OCI-M1 (cell line): ENCODE measurements at places on chromosomes 1 and 21.

DNA sequence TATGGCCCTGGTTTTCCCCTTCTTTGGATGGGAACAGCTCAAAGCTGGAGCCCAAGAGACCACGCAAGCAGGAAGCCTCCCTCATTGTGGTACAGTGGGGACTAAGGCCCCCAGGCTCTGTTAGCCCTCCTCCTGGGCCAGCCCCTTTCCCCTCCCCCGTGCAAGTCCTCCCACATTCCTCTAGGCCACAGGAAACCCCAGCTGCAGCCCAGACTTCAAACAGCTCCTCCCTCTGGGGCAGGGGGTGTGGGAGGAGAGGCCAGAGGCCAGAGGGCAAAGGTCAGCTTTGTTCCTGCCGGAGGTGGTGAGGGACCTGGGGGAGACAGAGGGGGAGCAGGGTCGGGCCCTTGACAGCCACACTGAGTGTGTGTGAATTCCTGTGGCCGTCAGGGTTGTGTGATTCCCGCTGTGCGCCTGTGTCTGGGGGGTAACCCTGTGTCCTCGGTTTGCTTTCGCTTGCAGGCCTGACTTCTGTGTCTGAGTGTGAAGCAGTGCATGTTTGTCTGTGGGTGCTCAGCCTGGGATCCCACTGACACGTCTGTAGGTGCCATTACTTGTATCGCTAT is 3.4 kb upstream of the AHDC1 start:
- no peak for DNase-seq

DNA sequence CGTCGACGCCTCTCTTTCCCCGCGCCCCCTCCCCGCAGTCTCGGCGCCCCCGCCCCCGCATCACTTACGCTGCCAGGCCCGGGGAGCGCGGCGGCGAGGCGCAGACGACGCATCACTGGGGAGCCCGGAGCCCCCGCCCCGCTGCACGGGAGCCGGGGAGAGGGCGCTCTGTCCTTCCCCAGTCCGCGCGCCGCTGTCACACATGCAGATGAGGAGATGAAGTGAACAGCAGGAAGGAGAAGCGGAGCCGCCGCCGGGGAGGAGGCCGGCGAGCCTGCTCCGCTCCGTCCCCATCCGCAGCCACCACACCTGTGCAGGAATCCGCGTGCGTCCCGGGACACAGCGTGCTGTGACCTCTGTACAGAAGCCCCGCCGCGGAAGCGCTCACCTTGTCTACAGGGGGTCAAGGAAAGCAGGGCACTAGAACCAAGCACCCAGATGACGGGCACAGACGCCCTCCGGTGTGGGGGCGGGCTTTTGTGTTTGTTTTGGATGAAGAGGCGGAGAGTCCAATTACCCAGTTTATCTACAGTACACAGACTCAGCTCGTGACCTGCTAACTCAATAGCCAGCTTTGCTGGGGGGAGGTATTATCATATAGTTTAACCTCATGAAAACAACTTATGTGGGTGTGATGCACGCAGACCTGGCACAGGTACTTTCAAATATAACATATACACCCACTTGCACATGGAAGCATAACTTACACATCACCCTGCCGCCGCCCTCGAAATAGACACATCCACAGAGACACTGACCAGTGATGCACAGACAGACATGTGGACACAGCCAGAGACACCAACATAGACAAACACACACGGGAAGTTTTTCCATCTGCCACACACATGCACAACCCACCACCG is 12.4 kb downstream of the KLHDC8A start:
- DNase-seq: peak; percentile 87

DNA sequence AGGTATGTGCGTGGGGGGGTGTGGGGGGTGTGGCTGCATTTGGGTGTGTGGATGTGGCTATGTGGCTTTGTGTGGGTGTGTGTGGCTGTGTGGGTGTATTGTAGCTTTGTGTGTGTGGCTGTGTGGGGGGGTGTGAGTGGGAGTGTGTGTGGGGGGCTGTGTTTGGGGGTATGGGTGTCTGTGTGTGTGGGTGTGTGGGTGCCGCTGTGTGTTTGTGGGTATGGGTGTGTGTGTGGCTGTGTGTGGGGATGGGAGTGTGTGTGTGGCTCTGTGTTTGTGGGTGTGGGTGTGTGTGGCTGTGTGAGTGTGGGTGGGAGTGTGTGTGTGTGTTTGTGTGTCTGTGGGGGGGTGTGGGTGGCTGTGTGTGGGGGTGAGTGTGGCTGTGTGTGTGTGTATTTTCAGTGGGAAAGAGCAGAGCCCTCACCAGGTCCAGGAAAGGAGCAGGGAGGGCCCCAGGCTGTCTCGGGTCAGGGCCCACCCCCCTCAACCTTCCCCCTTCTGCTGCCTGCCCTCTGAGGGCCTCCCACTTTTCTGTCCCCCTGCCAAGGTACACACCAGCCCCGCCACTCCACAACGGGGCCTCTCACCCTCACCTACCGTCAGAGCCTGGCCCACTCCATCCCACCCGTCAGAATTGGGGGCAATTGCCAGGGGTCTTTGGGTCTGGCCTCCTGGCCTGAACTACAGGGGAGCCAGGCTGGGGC is 1.9 kb upstream of the COL8A2 start:
- DNase-seq: no peak

DNA sequence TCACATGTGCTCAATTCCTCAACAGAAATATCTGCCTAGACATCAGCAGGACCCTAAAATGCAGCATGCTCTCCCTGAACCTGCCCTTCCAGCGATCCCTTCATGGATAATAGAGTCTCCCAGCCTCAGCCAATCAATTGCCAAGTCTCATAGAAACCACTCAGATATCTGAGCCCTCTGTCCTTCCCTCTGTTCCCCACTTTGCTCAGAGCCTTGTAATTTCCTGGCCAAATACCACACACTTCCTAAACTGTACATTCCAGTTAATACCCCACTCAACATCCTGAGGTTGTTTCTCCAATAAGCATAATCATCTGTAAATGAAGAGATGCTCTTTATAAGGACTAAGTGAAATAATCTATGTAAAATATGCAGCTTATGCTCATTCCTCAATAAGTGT is 59.3 kb upstream of the PTGFRN start:
- DNase-seq: no peak

DNA sequence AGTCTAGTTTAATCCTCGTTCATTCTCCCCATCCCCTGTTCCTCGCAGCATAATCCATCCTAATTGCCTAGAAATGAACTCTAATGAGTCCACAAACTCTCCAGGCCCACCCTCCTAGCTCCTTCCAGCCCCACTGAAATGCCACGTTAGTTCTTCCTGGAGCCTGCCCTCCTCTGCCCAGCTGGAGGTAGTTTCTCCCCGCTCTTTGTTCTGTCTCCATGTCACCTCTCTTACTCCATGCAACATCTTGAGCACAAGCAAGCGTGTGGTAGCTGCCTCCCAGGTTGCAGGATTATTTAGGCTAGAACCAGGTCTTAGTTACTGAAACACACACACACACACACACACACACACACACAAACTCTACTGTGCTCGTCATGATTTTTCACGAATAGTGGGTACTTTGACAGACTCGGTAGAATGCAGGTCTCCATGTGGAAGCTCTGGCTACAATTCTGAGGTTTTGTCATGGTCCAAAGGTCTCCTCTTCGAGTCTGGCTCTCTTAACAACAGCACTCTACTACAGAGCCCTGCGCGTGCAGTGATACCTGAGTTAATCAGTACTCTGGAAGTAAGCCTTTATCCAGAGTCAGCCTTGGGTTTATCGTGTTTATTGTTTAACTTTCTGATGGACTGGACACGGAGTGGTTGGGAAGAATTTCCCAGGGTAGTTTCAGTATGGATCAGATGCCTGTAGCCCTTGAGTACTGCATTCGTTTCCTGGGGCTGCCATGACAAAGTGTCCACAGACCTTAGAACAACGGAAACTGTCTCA is 27.5 kb downstream of the HUNK start:
- DNase-seq: no peak

- DNase-seq: no peak
Observed at GRCh38 chr1:164601399-164602100, 42.6 kb downstream of the PBX1 start.

- no peak for DNase-seq
Observed at GRCh38 chr21:15098908-15099307, 34.1 kb upstream of the NRIP1 start.

DNA sequence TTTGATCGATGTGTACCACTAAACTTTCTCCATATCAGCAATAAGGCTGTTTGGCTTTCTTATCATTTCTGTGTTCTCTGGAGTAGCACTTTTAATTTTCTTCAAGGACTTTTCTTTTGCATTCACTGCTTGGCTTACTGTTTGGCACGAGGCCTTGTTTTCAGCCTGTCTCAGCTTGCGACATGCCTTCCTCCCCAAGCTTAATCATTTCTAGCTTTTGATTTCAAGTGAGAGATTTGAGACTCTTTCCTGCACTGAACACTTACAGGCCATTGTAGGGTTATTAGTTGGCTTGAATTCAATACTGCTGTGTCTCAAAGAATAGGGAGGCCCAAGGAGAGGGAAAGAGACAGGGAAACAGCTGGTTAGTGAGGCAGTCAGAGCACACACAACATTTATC is 120.6 kb upstream of the KCND3 start:
- DNase-seq: no peak

- DNase-seq: no peak
Observed at GRCh38 chr21:25080661-25081060, 526.6 kb downstream of the MRPL39 start.

DNA sequence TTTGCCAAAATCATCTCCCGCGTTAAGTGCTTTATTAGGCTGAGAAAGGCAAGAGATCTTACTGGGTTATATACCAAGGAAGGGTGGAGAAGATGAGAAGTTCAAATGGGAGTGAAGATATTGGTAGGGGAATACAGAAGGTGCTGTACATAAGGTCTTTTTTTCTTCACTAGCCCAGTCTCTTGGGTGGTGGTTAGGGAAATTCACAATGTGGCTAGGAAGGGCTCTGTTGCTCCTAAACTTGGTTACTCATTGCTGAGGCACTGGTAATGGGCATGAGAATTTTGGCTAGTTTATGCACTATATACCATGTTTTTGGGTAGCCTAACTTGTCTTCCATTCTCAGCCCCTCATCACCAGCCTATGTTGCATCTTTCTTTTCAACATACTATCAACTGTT is 50.6 kb downstream of the LHX4 start:
- no peak for DNase-seq

DNA sequence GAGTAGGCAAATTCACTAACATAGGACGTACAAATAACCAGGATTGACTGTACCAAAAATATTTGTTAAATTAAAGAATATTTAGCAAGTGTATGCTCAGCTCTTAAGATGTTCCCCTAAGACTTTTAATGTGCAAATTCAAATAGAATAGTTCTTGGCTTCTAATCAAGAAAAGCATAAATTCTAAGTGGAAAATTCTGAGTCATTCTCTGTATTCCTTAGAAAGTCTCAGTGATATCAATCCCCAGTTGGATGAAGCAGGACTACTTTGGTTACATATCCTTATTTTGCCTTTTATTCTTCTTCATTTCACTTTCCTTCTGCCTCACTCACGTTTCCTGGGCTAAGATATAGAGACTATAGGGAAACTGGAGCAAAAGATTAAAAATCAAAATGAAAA is 130.2 kb downstream of the IFI44 start:
- DNase-seq: no peak

GRCh38 chr1:15020943-15021745 is 132.4 kb upstream of the TMEM51 start:
- DNase-seq: no peak

DNA sequence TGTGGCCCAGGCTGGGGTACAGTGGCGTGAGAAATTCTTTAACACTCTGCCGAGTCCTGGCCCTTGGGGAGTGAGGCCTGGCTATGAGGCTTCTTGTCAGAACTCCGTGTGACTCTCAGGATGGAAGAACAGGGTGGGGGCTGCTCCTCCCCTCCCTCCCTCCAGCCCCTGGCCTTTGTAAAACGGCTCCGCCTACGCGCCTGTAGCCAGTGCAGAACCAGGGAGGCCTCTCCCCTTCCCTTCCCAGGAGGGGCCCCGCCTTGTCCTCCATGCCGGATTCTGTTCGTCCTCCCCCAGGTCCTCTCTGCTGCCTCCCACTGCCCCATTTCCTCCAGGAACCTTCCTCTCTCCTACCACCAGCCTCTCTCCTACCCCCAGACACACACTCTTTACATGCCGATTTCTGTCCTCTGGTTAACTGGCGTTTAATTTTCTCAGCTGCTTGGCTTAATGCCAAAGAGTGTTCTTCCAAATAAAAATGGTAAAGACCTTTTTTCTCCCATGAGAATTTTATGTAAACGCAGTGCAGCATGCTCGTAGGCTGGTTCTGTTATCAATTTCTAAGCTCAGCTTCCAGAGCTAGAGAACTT is 21.0 kb downstream of the PDE9A start:
- no peak for DNase-seq

DNA sequence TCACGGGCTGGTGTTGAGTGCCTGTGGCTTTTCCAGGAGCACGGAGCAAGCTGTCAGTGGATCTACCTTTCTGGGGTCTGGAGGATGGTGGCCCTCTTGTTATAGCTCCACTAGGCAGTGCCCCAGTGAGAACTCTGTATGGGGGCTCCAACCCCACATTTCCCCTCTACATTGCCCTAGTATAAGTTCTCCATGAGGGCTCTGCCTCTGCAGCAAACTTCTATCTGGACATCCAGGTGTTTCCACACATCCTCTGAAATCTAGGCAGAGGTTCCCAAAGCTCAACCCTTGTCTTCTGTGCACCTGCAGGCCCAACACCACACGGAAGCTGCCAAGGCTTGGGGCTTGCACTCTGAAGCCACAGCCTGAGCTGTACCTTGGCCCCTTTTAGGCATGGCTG is 157.3 kb downstream of the MRPL39 start:
- DNase-seq: no peak

GRCh38 chr1:87400813-87401212 is 72.1 kb downstream of the LMO4 start:
- no peak for DNase-seq

DNA sequence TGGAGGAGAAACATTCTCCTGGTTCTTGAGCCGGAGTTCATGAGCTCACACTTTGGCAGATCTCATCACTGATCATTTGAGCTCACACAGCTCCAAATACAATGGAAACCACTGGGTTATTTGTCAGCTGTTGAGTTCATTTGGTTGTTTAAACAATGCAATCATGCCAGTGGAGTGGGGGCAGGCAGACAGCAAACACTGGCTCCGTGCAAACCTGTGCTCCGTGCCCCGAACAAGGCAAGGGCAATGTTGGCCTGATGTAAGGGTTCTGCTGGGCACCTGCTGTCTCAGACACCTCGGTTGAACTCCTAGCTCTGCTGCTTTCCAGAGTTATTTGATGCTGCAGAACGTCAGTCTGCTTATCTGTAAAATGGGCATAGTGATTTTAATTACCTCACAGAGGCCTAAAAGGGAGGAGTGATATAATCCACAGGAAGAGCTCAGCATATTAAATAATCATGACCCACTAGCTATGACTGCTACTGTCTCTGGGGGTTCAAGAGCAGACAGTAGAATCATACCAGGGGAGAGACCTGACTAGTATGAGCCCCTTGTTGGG is 20.0 kb upstream of the CLIC6 start:
- DNase-seq: no peak

DNA sequence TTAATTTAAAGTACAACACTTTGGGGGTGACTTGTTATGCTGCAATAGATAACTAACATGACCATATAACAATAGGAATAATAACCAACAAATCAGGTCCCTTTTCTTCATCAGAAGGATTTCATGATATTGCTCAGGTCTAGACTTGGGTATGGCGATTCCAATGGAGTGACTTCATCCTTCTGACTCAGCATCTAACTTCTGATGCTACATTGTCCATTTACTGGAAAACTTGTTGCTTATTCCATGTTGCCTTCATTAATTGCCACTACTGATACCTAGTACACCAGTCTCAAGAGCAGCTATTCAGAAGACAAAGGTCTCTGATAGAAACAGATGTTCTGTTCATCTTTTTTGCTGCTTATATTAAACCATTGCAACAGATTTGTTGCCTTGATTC is 324.3 kb downstream of the TGFB2 start:
- DNase-seq: no peak

GRCh38 chr1:159958719-159959380 is 4.8 kb upstream of the SLAMF9 start:
- no peak for DNase-seq
